ENCODE measurements at places on chromosomes 12 and 14.

DNA sequence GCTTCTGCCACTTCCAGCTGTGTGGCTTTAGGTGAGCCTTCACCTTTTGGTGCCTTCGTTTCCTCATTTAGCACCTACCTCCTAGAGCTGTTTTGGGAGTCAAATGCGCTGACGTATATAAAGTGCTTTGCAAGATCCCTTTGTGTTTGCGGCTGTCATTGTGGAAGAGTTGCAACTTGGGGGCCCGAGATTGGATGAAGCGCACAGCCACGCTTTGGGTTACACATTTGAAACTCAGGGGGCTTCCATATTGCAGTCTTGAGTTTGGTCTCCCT is 636 bp upstream of the ARL6IP4 start:
- no peak for DNase-seq

GRCh38 chr12:76387614-76388013 is 39.4 kb upstream of the BBS10 start:
- DNase-seq = no peak

GRCh38 chr12:20364501-20364900 is 3.8 kb upstream of the PDE3A start:
- no peak for DNase-seq

- peak; percentile 47 for DNase-seq
Measured at GRCh38 chr12:122499991-122500684, 594 bp downstream of the ZCCHC8 start.

- no peak for DNase-seq
Measured at GRCh38 chr14:100080206-100080605, 15.0 kb downstream of the EVL start.

DNA sequence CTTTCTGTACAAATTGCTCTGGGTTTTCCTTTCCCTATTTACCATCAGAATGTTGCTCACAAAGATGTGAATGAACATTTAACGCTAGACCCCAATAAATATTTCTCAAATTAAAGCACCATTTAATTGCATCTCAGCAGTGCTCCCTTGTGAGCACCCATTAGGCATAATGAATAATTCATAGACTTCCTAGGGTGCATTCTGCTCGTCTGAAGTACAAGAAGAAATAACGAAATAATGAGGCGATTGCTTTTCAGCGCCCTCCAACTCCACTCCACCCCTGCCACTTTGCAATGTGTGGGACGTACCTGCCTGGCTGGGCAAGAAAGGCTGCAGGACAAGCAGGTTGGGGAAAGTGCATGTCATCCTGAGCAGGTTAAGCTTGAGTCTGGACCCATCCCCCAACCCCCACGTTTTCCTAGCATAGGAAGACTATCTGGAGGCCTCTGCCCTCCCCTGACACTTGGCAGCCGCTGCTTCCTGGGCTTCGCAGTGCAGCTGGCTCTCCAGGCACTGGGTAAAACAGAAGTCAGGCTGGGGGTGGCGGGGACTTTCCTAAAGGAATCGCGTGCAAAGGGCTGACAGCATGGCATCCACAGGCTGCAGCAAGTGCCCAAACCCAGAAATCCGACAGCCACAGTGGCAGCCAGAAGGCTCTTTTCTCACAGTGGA is 253.7 kb downstream of the DUSP6 start:
- peak; percentile 17 for DNase-seq

DNA sequence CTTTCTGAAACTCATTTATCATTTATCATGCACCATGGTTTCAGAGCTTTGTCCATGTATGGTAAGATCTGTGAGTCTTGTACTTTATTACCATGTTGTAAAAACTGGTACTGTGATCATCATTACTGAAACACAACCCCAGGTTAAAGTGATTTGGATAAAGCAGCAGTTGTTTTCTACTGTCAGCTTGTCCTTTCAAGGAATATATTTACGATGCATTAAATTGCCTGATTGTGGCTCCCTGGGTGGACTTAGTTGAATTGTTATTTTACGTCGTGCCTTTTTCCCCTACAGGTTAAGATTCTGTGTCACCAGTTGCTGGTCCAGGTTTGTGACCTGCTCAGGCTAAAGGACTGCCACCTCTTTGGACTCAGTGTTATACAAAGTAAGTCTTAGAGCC is 46.1 kb downstream of the FRMD6 start:
- no peak for DNase-seq

DNA sequence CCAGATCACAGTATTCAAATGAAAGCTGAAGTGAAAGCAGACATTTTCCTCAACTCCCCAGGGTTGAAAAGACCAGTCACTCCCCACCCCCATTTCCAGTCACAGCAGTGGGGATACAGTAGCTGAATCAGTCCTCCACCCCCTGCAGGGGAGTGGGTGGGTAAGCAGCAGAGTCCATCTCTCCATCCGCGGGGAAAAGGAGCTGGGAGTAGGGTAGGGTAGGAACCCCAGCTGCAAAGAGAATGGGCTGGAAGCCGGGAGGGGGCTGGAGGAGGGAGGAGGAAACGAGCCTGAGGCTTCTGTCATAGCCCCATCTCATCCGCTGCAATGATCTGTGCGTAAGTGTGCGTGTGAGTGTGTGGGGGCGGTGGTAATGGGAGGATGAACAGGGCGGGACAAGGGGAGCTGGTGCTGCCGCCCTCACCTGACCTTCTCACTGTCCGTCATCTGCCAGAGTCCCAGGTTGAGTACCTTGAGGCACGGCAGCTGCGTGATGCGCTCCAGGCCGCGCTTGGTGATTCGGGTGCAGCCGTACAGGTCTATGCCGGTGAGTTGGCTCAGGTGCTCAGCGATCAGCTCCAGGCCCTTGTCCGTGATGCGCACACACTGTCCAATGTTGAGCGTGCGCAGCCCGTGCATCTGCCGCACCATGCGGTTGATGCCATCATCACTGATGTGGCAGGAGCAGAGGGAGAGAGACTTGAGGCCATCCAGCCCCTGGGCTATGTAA is 1.8 kb downstream of the FBXL14 start:
- peak; percentile 9 for DNase-seq

GRCh38 chr14:39673270-39673711 is 241.1 kb upstream of the FBXO33 start:
- DNase-seq = no peak

DNA sequence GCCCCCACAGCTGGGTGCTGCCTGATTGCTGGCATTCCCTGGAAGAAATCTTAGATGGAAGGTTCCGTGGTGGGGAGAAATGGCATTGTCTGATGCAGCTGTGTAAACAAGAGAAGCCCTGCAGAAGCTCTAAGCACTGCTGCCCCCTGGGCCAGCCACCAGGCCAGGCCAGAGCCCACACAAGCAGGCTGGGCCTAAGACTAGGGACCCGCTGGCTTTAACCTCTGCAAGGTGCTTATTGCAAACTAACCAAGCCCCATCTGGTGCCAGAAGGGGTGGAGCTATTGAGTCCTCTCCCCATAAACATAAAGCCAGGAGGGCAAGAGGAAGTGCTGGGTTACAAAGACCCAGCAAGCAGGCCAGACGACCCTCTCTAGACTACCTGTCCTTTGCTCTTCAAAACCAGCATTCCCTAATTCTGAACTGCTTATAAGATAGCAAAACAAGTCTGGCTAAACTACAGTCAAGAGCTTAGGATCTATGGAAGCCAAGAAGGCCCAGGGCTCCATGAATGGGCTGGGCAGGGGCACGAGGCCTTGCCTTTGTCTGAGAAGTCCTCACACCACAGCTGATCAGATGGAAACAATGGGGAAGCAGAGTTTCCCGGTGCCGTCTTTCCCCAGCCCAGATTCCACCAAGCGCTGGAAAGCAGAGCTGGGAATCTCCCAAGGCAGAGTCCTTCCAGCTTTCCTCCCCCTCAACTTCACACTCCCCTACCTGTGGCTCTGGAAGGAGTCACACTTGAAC is 28.8 kb downstream of the P2RX4 start:
- DNase-seq = no peak

GRCh38 chr12:103442822-103443221 is 52.9 kb downstream of the C12orf42 start:
- no peak for DNase-seq

DNA sequence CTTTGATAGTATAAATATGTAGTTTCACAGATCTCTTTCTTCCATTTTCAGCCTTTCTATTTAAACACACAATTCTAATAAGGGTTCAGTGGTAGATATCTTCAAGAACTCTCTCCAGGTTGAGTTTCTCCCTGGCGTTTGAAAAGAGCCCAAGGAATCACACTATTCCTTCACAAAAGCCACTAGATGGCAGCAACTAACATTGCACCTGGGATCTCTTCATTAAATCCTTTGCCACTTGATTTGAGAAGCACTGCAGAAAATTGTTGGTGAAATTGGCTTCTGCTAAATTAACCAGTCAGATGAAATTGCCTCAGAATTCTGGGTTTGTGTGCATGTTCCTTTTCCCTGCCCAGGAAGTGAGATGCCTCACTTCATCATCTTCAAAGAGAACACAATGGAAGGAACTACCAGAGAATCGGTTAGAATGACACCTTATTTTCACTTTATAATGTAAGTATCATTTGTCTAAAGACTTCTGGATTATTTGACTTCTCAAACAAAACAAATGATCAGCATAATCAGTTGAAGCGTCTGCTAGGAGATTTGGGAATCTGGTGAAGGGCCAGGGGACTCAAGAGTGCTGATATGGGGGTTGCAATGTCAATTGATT is 6.8 kb downstream of the CCDC198 start:
- DNase-seq = peak; percentile 64

GRCh38 chr14:106024983-106025604 is 498.7 kb downstream of the TMEM121 start:
- no peak for DNase-seq

DNA sequence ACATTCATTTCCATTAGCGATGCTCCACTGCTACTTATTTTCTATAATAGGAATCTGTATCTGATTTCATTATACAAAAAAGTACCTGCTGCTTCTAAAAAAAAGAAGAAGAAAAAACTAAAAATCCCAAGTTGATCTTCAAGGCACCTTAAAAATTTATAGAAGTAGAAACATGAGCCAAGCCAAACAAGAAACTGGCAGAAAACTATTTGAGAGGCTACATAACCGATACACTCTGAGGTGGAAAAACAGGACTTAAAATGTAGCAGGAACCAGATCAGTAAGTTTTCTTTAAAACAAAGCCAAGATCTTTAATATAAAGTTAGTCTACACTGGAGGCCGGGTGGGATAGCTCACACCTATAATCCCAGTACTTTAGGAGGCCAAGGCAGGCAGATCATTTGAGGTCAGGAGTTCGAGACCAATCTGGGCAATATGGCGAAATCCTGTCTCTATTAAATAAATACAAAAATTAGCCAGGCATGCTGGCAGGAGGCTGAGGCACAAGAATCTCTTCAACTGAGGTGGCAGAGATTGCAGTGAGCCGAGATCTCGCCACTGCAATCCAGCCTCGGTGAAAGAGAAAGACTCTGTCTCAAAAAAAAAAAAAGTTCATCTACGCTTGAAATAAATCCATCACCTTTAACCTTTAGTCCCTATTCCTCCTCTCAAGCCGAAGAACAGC is 278.6 kb downstream of the MED13L start:
- no peak for DNase-seq

DNA sequence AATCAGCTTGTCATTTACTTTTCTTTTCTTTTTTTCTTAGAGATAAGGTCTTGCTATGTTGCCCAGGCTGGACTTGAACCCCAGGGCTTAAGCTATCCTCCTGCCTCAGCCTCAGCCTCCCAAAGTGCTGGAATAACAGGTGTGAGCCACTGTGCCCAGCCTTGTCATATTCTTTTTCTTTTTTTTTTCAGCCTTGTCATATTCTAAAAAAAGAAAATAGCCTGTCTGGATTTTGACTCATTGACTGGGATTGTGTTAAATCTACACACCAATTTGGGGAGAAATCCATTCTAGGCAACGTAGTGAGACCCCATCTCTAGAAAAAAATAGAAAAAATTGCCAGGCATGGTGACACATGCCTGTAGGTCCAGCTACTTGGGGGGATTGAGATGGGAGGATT is 24.1 kb downstream of the ATP5MC2 start:
- DNase-seq = no peak

DNA sequence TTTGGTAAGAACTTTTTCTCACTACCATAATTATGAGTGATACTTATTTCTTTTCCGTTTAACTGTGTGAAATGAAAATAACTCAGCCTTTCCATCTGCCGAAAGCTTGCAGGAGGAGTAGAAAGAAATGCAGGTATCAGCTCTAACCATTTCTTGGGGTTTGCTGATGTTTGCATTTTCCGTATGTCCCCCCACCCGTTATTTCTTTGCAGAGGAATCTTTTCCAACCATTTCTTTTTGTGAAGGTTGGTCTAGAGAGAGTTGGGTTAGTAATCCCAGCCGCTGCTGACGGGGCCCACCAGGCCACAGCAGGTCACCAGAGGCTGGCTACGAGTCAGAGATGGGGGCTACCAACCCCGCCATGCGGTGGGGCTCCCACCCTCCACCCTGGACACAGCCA is 7.0 kb upstream of the PIWIL1 start:
- no peak for DNase-seq

- no peak for DNase-seq
Measured at GRCh38 chr12:53230108-53230845, 1.7 kb downstream of the RARG start.

GRCh38 chr14:77961847-77962580 is 162.1 kb downstream of the ADCK1 start:
- no peak for DNase-seq

DNA sequence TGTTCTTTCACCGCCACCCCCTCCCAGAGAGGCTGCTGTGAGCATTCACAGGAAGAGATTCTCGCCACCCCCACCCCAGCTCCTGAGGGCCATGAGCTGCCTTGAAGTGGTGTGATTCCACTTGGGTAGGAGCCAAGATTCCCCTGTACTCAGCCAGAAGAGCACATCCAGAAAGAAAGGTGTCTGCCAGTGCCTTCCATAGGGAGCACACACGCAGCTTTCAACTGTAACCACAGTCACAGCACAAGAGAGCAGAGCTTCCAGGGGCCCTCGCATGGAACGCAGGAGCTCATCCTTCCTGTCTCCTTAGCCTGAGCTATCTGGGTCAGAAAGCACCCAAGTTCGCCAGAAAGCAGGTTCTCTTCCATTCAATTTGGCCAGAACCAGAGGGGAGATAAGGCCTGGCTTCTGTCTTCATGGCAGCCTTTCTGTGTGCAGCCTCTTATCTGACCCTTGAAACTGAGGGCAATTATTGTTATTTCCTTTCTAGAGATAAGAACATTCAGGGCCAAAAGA is 66.6 kb upstream of the SCN8A start:
- peak; percentile 31 for DNase-seq

- DNase-seq = no peak
Measured at GRCh38 chr12:109752117-109753053, 38.8 kb downstream of the FAM222A start.

- no peak for DNase-seq
Measured at GRCh38 chr12:27995406-27995805, 22.9 kb upstream of the PTHLH start.

GRCh38 chr12:91663744-91664143 is 481.1 kb upstream of the DCN start:
- no peak for DNase-seq

DNA sequence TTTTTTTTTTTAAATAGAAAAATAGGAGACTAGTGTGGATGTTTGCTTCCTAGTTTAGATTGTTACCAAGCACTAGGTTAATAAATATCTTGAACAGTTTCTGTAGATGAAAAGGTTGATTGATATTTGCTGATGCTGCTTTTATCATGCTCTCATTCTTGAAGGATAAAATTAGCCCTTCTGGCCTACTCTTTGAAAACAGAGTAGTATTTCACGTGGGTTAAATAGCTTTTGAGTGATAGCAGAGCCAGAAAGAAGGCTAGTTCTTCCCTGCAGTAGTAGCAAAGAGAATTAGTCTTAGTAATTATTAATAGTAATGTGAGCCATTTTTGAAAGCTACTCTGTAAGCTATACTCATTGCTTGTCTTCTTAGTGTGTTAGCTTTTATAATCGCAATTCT is 5.2 kb downstream of the NEDD1 start:
- DNase-seq = no peak
